Nephron progenitor cell (in vitro differentiated cells): ENCODE measurements at places on chromosomes 16 and 17.
A peak's percentile ranks its signal among the peaks of the same experiment; 100 is the strongest.

DNA sequence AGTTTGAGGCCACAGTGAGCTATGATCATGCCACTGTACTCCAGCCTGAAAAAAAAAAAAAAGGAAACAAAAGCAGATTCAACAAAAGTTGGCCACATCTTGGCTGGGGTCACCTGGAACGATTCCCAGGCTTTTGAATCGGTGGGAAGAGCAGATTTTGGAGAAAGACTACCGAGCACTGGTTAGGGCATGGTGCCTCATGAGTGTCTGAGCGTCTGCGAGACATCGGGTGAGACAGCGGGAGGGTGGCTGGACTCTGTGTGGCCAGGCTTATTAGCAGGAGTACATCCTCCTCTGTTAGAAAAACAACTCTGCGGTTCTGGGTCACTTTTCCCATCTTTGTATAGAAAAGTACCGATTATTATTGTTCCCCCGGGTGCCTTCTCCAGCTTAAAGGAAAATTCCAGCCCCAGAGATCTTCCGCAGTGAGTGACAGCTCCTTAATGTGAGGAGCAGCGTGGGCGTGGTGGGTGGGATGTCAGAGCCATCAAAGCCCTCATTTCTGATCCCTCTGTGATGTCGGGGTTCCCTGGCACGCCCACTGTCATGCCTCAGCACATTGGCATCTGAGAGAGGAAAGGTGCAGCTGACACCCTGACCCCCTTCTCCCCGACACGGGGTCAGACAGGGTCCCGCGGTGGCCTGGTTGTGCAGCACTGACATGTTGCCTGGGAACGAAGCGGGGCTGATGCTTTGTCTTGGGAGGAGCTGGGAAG lies 6.9 kb downstream of the RGS9 start:
- no peak overlapping the region for H3K4me3 ChIP-seq
- H3K27ac ChIP-seq = peak overlapping the region; percentile 89
- peaks cover 44% of the 10 kb centered on the region for H3K4me1 ChIP-seq
- peak; percentile 31 for DNase-seq

DNA sequence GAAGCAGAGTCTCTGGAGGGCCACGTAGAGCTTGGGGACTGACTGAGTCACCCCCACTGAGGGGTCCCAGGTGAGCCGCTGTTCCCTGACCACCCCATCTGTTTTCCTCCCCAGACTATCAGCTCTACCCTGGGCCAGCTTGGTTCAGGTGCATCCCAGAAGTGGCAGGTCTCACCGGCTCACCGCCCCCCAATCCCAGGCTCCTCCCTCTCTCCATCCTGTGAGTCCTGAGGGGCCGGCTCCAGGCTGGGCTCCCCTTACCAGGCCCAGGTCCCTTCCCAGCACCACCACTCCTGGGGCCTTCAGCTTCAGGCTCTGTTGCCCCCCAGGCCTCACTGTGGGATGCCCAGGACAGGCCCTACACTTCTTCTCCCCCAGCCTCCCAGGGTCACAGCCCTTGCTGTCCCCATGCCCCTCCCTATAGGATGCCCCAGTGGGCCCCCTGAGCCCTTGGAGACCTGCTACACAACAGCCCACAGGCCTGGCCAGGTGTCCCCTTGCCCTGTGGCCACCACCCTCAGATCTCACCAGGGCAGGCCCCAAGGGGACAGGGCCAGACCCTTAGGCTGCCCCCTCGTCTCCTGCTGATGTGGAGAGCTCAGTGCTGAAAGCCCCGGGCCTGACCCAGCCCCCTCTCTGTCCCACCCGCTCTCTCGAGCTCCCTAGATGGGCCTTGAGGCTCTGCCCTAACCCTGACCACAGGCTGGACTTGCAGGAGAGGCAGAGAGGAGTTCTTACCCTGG lies 40.4 kb downstream of the TNFRSF13B start:
- no peaks in the 10 kb centered on the region for H3K36me3 ChIP-seq
- H3K4me1 ChIP-seq = peaks cover 7% of the 10 kb centered on the region
- no peak for DNase-seq
- no peak overlapping the region for H3K4me3 ChIP-seq
- no peak overlapping the region for H3K27ac ChIP-seq

- peaks cover 9% of the 10 kb centered on the region for H3K27me3 ChIP-seq
- no peak overlapping the region for H3K4me3 ChIP-seq
- H3K27ac ChIP-seq = no peak overlapping the region
- DNase-seq = no peak
Measured at GRCh38 chr17:3497101-3497500, 21.3 kb downstream of the ASPA start.

DNA sequence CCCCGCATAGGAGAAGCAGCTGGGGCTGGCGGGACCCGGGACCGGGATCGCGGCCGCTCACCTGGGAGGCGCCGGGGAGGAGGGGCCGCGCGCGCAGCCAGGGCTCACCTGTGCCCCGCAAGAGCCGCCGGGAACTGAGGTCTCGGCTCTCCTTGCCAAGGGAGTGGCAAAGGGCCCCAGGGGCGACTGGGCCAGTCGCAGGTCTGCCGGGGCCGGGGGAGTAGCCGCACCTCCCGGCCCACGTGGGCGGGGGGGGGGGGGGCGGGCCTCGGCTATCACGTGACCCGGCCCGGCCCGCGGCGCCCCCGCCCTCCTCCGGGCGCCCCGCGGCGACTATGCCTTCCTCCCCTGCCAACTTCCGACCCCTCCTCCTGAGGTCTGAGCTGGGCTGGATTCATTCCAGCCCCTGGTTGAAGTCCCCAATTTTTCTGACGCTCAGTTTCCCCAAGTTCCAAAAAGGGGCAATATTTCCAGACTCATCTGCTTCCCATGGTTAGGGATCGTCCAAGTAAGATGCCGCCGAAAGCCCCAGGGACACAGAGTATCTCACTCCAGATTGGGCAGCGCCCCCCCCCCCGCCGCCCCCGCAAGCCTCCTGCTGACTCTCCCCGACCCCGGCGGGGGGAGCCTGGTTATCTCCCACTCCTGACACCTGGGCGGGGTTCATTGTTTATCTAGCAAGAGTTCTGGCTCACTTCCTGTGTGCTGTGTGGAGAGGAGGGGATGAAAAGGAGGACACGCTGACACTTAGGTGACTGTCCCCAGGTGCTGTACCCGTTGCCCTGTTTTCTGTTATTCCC lies at the start of gene TMC6:
TSS of gene TMC6 (minus strand) at position 205 of the 800 bp plus-strand sequence. CDS start 1,923 bp downstream, outside the sequence.
- peaks cover 2% of the 10 kb centered on the region for H3K36me3 ChIP-seq
- peak within 1 kb of the TSS; percentile 90 for H3K4me3 ChIP-seq
- H3K27ac ChIP-seq = peak within 1 kb of the TSS; percentile 90
- H3K27me3 ChIP-seq = peaks cover 19% of the 10 kb centered on the region
- DNase-seq = peak; percentile 64
- H3K4me1 ChIP-seq = peaks cover 37% of the 10 kb centered on the region

GRCh38 chr17:10034719-10035475 lies 129.8 kb upstream of the RCVRN start:
- no peak for DNase-seq
- H3K4me3 ChIP-seq = no peak overlapping the region
- H3K27me3 ChIP-seq = peaks cover 17% of the 10 kb centered on the region
- no peaks in the 10 kb centered on the region for H3K36me3 ChIP-seq
- peak overlapping the region; percentile 7 for H3K27ac ChIP-seq

- H3K4me1 ChIP-seq = peaks cover 58% of the 10 kb centered on the region
- H3K4me3 ChIP-seq = no peak overlapping the region
- H3K36me3 ChIP-seq = peaks cover 13% of the 10 kb centered on the region
- DNase-seq = peak; percentile 53
- peaks cover 3% of the 10 kb centered on the region for H3K27me3 ChIP-seq
Measured at GRCh38 chr17:2090804-2091534, 36.1 kb downstream of the HIC1 start.

- no peak for DNase-seq
- H3K4me3 ChIP-seq = no peak overlapping the region
- H3K27me3 ChIP-seq = peaks cover 2% of the 10 kb centered on the region
Measured at GRCh38 chr17:78430892-78431691, 52.6 kb downstream of the PGS1 start.

DNA sequence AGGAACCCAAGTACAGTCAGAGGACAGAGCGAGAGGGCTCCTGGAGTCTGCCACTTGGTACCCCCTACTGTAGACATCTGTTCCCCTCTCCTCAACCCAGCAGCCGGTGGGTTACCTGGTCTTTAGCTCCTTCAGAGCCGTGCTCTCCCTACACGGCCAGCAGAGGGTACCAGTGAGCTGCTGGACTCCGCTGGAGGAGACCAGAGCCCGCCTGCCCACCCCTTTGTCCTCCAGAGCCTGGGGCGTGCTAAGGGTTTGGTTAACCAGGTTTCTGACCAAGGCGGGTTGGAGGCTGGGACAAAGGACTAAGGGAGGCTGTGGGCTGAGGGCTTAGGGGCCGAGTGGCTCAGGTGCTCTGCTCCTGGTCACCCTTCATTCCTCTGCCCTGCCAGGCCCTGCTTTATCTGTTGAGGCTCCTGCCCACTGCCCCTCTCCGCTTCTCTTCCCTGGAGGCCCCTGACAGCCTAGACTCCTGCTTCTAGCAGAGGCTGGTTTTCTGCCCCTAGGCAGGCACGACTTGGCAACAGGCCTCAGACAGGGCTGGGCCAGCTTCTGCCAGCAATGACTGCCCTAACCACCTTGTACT lies 2.7 kb upstream of the HSD11B2 start:
- H3K4me3 ChIP-seq = no peak overlapping the region
- DNase-seq = peak; percentile 86
- peaks cover 72% of the 10 kb centered on the region for H3K27me3 ChIP-seq
- H3K27ac ChIP-seq = no peak overlapping the region
- H3K4me1 ChIP-seq = peaks cover 71% of the 10 kb centered on the region

DNA sequence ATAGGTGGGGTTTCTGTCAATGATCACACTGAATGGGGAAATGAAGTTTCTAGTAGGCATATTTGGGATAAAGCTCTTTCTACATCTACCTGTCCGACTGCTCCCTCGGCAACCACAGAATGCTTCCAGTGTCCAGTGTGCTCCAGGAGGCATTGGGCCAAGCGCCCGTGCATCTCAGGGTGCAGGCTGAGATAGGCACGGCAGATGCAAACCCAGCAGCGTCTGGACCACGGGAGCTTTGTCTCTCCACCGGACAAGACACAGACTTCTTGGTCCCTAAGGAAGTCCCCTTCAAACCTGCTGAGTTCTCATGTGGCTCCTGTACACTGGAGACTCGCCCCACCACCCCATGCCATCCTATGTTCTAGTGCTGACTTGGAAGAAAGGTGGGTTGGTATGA lies 202.8 kb downstream of the RPTOR start:
- no peaks in the 10 kb centered on the region for H3K27me3 ChIP-seq
- peaks cover 18% of the 10 kb centered on the region for H3K36me3 ChIP-seq
- peak overlapping the region; percentile 83 for H3K27ac ChIP-seq
- no peak overlapping the region for H3K4me3 ChIP-seq

GRCh38 chr16:81671738-81672597 lies 107.1 kb upstream of the PLCG2 start:
- no peak overlapping the region for H3K4me3 ChIP-seq
- DNase-seq = no peak
- peaks cover 37% of the 10 kb centered on the region for H3K36me3 ChIP-seq
- no peak overlapping the region for H3K27ac ChIP-seq
- H3K27me3 ChIP-seq = no peaks in the 10 kb centered on the region
- peaks cover 8% of the 10 kb centered on the region for H3K4me1 ChIP-seq

GRCh38 chr17:60127068-60128064 lies 22.4 kb upstream of the CA4 start:
- no peak overlapping the region for H3K4me3 ChIP-seq
- peaks cover 20% of the 10 kb centered on the region for H3K4me1 ChIP-seq
- no peak overlapping the region for H3K27ac ChIP-seq
- DNase-seq = no peak
- peaks cover 5% of the 10 kb centered on the region for H3K36me3 ChIP-seq
- peaks cover 28% of the 10 kb centered on the region for H3K27me3 ChIP-seq

- no peak overlapping the region for H3K27ac ChIP-seq
- H3K36me3 ChIP-seq = peaks cover 7% of the 10 kb centered on the region
- H3K4me3 ChIP-seq = no peak overlapping the region
Measured at GRCh38 chr17:50255766-50256635, 18.3 kb upstream of the TMEM92 start.

DNA sequence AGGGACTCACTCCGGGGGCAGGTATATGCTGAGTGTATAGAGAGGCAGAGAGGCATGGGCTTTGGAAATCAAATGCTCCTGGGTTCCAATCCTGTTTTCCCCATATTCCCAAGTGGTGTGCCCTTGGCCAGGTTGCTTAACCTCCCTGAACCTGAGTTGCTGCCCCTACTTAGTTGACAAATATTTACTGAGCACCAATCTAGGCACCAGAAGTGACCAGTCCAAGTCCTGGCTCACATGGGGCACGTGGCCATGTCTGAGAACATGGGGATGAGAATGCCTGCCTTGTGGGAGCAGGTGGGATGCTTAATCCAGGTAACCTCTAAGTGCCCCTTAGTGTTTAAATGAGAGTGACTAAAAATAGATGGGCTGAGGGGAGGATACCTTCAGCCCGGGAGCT lies 4.2 kb downstream of the SOCS3 start:
- no peak for DNase-seq
- H3K4me1 ChIP-seq = peaks cover 75% of the 10 kb centered on the region
- peaks cover 19% of the 10 kb centered on the region for H3K36me3 ChIP-seq
- peak overlapping the region; percentile 58 for H3K4me3 ChIP-seq
- H3K27ac ChIP-seq = peak overlapping the region; percentile 16
- peaks cover 14% of the 10 kb centered on the region for H3K27me3 ChIP-seq

GRCh38 chr16:678858-679813 lies 1.1 kb upstream of the STUB1 start:
- peaks cover 10% of the 10 kb centered on the region for H3K36me3 ChIP-seq
- no peak overlapping the region for H3K27ac ChIP-seq
- peak; percentile 74 for DNase-seq
- H3K27me3 ChIP-seq = peaks cover 18% of the 10 kb centered on the region
- peaks cover 42% of the 10 kb centered on the region for H3K4me1 ChIP-seq

GRCh38 chr16:25750488-25751216 lies 58.9 kb downstream of the HS3ST4 start:
- no peak overlapping the region for H3K27ac ChIP-seq
- H3K27me3 ChIP-seq = peaks cover 10% of the 10 kb centered on the region
- DNase-seq = no peak
- no peak overlapping the region for H3K4me3 ChIP-seq

GRCh38 chr16:17499223-17499902 lies 28.6 kb upstream of the XYLT1 start:
- DNase-seq = no peak
- no peak overlapping the region for H3K4me3 ChIP-seq
- H3K27me3 ChIP-seq = peaks cover 7% of the 10 kb centered on the region
- H3K27ac ChIP-seq = no peak overlapping the region

GRCh38 chr16:55900616-55901393 lies 25.6 kb upstream of the CES5A start:
- no peak overlapping the region for H3K4me3 ChIP-seq
- no peaks in the 10 kb centered on the region for H3K27me3 ChIP-seq
- DNase-seq = no peak
- peaks cover 12% of the 10 kb centered on the region for H3K4me1 ChIP-seq
- H3K36me3 ChIP-seq = no peaks in the 10 kb centered on the region

GRCh38 chr17:73765824-73766563 lies 121.7 kb upstream of the SDK2 start:
- no peak overlapping the region for H3K27ac ChIP-seq
- H3K4me3 ChIP-seq = no peak overlapping the region
- DNase-seq = no peak
- H3K4me1 ChIP-seq = peaks cover 13% of the 10 kb centered on the region
- H3K27me3 ChIP-seq = peaks cover 47% of the 10 kb centered on the region

DNA sequence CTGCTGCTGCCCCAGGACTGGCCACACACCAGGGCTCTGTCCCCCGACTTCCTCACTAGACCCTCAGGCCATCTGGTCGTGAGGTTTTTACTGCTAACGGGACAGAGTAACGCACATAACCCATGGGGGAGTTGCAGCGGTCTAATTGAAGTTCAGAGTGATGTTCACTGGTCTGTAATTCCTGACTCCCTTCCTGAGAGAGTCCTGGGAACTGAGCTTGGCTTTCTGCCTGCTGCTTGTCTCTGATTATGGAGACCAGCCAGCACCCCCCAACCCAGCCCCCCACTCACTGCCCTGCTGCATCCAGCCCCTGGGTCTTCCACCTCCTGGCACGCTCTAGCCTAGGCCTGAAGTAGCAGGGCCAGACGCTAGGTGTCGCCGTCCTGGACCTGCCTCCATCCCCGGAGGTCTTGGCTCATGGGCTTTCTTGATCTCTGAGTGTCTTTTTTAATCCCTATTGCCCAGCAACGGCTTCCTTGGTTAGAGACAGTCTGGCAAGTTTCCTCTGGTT lies 192.9 kb downstream of the CCDC182 start:
- peak overlapping the region; percentile 47 for H3K4me3 ChIP-seq
- H3K36me3 ChIP-seq = no peaks in the 10 kb centered on the region
- H3K4me1 ChIP-seq = peaks cover 100% of the 10 kb centered on the region
- H3K27ac ChIP-seq = peak overlapping the region; percentile 99
